Globus pallidus (tissue), 1 donor: ENCODE measurements at places on chromosomes 12 and 14.

- DNase-seq, result no peak
Measured at GRCh38 chr14:78950649-78951048, 780.5 kb downstream of the NRXN3 start.

- no peak for DNase-seq
Measured at GRCh38 chr12:50639721-50640120, 124.2 kb upstream of the ATF1 start.

- DNase-seq, result no peak
Measured at GRCh38 chr14:52678591-52678990, 16.8 kb downstream of the ERO1A start.

GRCh38 chr12:53185582-53186153 is 4.9 kb upstream of the CSAD start:
- DNase-seq, result no peak

GRCh38 chr12:93967454-93967853 is 180.9 kb upstream of the PLXNC1 start:
- no peak for DNase-seq
